ENCODE measurements at places on chromosomes 3 and 15. TPM values are rescaled to one million over a fixed set of nuclear protein-coding genes. Genes with fewer than 3 reads are reported as not detected.

DNA sequence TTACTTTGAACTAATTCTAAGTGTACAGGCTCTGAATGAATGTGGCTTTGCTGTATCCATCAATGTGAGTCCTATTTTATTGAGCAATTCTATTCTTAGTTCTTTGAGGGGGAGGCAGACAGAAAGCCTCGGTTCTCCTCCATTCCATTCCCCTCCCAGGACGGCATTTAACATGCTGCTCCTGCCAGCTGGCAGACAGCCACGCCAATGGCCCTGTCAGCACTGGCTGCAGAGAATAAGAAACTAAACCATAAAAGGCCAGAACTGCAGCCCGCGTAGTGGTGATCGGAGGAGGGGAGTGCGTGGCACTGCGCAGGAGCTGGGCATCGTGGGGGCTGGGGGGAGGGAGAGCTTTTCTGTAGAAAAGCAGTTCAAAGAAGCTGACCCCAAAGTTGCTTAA lies 76.0 kb upstream of the HACD2 start:
- peak; percentile 87 for DNase-seq

DNA sequence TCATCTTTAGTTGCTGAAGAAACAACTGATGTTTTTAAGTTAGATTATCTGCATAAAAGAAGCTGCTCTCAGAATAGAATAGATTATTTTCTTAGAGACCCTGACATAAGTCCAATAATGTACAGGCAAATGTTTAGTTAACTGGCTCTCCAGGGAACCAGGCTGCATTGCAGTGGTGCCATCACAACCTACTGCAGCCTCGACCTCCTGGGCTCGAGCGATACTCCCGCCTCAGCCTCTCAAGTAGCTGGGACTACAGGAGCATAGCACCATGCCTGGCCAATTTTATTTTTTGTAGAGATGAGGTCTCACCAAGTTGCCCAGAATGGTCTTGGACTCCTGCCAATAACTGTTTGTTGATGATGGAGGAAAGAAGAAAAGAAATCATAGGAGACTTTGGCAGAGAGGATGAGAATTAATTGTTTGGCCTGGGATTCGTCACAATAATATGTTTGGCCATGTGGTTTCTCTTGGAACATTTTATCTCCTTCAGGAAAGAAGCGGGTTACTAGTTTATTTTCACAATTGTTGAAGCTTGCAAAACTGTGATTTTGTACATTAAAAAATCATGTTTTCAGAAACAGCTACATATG lies 429.2 kb downstream of the CADM2 start:
- peak; percentile 49 for DNase-seq

GADL1 gene
- not detected for total RNA-seq

RLBP1 gene
- not detected for total RNA-seq

DNA sequence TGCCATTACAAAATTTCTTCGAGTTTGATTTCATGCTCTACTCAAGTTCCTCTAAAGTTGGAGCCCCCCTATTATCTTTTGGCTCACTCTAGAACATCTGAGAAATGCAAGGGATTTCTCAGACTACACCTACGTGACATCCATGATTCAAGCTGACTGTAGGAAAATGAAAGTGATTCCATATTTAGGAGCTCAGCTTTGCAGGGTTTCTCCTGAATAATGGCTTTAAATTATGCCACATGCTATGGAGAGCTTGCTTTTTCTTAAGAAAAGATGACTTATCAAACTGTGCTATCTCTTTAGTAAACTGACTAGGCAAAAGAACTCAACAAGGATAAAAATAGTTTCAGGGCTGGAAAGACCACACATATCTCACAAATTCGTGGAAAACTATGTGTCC lies 292.1 kb downstream of the LSAMP start:
- DNase-seq = no peak

SEMA3B gene
- 53.6 TPM for total RNA-seq

EPHB3 gene
- 33.3 TPM for total RNA-seq

DNA sequence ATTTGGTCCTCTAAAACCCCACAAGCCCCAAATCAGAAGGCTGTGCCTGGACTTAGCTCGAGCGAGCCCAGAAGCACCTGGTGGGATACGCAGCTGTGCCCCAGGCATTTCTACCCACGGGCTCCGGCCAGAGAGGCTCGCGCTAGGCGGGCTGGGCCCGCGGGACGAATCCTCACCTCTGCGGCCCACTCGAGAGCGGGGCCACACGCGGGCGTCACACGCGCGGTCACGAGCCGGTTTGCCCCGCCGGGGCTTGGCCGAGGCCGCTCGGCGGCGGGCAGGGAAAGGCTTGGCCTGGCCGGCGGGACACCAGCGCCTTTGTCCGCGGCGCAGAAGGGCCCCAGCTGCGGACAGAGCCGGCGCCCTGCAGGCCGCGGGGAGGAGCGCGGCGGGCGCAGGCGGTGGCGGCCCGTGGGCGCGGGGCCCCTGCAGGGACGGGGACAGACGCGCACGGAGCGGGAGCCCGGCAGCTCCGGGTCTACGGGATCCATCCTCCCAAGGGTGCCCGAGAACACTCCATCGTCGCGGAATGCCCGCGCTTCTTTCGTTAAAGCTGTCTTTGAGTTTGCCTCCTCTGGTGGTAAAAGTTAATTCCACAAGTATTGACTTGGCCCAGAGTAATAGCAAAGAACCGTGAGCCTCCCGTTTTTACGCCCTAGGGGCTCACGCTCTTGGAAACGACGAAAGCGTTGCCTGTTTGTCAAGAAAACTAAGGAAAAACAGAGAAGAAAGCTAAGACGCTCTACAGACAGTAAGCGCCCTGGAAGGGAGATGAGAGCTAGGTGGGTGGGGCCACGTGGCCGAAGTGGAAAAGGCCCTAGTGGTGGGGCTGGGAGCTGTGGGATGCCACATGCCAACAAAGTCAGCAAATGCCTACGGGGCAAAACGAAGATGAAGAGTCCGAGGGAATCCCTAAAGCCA lies 26.4 kb downstream of the TYRO3 start:
- peak; percentile 73 for DNase-seq

DNA sequence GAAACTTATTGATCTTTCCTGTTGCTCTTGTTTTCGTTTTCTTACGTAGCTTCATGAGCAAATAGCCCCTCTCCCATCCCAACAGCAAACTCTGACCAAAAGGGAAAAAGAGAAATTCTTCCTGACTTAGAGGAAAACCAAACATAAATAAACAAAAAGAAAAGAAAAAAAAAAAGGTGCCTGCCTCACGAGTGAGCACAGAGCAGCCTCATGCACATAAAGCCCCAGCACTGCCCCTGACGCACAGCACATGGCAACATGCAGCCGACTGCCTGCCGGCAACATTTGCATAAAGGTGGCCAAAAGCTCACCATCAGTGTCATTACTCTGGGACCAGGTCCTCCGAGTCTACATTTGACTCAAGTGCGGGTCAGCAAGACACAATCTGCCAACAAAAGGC lies 6.4 kb downstream of the POC1A start:
- no peak for DNase-seq
